ENCODE measurements at places on chromosomes 7 and 10.

DNA sequence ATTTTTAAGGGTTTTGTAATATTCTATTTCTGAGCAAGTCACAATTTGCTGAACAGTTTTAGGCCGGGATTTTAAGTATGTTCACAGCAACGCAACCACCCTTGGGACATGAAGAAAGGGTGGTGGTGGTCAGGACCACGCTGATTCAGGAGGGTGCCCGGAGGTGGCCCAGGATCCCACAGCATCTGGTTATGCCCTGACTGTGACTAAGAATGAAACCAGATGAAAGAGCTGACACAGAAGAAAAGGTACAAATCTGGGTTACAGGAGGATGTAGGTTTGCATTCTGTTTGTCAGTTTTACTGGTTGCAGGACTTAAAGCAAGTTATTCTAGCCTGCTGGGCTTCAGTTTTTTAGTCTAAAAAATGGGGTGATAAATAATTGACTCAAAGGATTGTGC is 279.7 kb downstream of the CCSER2 start:
- DNase-seq, result no peak

DNA sequence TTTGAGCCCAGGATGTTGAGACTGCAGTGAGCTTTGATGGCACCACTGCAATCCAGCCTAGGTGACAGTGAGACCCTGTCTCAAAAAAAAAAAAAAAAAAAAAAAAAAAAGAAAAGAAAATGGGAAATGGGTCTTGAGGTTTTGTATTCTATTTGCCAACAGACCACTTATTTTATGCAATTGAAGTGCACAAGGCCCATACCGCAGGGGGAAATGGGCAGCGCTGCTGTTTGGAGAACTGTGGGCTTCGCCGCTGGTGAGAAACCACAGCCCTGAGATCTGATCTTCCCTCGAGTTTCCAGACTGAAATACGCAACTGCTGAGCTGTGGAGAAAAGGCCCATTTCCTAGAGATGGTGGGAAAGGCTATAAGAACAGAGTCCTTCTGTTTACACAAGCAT is 512.0 kb downstream of the TCERG1L start:
- no peak for DNase-seq

GRCh38 chr7:53252539-53252938 is 217.1 kb downstream of the POM121L12 start:
- DNase-seq, result no peak

DNA sequence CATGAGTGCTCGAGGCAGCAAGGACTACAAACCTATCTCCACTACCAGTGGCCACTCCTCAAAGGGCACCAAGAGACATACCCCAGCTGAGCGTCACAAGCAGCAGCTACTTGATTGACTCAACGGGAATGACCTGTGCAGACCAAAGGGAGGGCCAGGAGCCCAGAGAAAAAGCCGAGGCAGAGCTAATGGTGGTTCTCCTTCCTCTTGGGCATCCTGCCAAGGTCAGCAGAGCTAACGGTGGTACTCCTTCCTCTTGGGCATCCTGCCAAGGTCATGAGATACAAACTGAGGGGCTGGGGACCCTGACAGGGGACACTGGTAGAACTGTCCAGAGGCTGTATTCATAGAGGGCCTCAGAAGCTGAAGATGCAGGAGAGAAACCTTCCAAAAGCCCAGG is 60.4 kb downstream of the FAM53B start:
- no peak for DNase-seq

- DNase-seq, result no peak
These were observed 70.5 kb upstream of the SP4 start for GRCh38 chr7:21357151-21358097.

DNA sequence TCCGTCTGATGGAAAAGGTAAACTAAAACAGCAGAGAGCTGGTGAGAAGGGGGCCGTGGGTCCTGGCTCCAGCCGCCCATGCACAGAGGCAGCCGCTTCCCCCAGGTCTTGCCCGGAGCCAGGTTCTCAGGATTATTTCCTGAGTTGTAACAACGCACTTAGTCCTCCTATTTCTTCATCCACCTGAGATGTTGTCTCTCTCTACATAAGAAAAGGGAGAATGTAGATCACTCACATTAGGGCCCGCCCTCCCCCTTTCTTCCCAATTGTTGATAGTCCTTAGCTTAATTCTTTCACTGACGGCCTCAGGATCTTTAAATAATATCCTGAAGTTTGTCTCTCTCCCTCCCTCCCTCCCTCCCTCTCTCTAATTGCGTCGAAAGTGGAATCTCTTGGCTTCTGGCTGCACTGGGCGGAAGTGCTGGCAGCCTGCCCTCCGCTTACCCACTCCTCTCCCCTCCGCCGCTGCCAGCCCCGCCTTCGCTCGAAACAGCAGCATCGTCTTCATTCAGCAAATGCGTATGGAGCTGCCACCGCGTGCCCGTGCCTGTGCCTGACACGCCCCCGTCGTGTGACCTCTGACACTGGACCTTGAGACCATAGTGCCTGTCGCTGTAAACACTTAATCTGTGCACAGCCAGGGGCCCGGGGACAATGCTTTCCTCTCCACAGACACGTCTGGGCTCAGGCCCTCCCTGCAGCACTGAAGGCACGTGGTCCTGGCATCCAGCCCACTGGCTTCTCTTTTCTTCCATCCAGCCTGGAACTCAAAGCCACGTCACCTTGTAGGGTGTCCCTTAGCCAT is 174.5 kb upstream of the PPP2R2D start:
- no peak for DNase-seq
